Stimulated activated CD8-positive, alpha-beta memory T cell treated with anti-CD3 and anti-CD28 coated beads, Interleukin-7, amount 100 ng/mL, for 48 hours (primary cell): ENCODE measurements at places on chromosomes 4 and X.

GRCh38 chrX:143800150-143800549 lies 79.6 kb upstream of the SPANXN2 start:
- no peak for DNase-seq

DNA sequence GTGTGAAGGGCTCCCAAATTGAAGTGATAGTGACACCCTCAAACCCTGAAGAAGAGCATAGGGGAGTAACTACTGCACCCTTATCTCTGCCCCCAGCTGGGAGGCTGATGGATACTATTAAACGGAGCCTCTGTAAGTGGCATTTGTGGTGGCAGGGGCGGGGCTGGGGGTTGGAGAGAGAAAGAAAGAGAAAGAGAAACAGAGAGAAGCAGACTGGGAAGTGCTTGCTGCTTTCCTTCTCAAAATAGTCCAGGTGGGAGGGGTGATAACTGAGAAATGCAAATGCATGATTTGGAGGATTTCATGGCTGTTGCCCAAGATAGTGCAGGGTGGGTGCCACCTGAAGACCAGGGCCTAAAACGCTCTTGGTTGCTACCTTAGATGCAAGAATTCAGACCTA lies 253.5 kb upstream of the GATB start:
- DNase-seq = no peak

DNA sequence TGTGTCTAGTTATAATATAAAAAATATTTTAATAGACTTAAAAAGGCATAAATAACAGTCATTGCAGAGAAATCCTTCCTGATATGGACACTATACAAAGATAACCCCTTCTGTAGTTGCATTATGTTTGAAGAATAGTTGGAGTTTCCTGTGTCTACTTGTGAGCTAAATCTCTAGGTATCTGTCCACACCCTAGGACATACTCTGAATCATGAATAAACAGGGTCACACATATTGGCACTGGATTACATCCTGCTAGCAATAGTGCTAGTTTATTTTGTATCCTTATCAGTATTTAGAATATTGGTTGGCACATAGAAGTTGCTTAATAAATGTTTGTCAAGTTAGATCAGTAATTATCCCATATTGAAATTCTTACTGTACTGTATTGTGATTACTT lies 173.9 kb downstream of the GRXCR1 start:
- DNase-seq = no peak

DNA sequence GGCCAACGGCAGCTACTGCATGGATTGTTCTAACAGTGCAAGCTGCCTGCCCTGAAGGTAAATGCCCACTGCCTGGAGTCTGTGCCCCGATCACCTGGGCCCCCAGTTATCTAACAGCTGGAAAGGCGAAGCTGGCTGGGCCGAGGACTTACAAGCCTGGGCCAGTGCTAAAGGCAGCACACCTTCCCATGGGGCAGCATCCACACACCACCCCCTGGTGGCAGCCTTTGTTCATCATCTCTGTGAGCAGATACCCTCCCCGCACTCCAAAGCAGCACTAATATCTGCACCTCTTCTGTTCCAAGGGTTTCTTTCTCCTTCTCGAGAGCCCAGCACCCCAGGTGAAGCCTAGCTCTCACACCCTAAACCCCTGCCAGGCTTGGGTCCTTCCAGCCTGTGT lies 7.6 kb downstream of the SLC2A9 start:
- DNase-seq = peak; percentile 18

DNA sequence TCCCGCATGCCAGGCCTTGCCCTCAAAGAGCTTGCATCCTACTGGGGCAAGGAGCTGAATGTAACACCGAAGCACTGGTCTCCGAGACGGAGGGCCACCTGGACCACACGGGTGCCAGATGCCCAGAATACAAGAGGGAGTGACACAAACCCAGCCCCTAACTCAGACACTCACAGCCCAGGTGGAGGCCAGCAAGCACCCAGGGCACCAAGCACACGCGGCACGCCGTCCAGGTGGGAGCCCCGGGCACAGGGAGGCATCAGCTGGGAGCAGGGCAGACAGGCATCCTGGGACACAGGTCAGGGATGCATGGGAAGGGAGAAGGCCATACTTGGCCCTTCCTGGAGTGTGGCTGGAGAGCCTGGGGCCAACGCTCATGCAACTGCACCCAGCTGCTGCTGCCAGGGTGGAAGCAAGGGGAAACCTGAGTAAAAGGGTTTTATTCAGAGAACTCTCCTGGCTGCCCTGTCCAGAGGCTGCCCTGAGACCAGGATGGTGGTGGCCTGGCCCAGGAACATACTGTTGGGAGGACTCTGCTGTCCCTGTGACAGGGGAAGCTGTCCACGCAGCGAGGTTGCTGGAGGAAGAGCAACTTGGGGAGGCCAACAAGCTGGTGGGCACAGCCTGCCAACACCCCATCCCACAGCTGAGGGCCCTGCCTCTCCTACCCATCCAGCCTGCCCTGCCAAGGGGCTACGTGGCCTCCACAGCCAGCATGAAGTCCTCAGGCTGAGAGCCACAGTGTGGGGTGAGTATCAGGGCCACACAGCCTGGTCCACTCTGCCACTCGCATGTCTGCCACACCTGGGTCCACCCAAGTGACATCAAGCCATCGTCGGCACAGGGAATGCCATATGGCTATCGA lies 22.2 kb upstream of the PPP2R2C start:
- no peak for DNase-seq
